ENCODE measurements at places on chromosomes 6 and 20.
A peak's percentile ranks its signal among the peaks of the same experiment; 100 is the strongest.

GRCh38 chr20:44497761-44498160 lies 22.1 kb downstream of the TTPAL start:
- peaks cover 33% of the 10 kb centered on the region for H3K36me3 ChIP-seq
- no peaks in the 10 kb centered on the region for H3K4me1 ChIP-seq
- H3K27ac ChIP-seq, result no peak overlapping the region
- no peaks in the 10 kb centered on the region for H3K27me3 ChIP-seq
- DNase-seq, result no peak
- no peak overlapping the region for H3K4me3 ChIP-seq

- DNase-seq, result no peak
- no peaks in the 10 kb centered on the region for H3K36me3 ChIP-seq
- no peak overlapping the region for H3K27ac ChIP-seq
- no peak overlapping the region for H3K4me3 ChIP-seq
Measured at GRCh38 chr20:32914031-32914430, 55.3 kb downstream of the EFCAB8 start.

- no peak overlapping the region for H3K27ac ChIP-seq
- DNase-seq, result peak; percentile 56
- peaks cover 7% of the 10 kb centered on the region for H3K4me1 ChIP-seq
- H3K36me3 ChIP-seq, result no peaks in the 10 kb centered on the region
- H3K27me3 ChIP-seq, result peaks cover 2% of the 10 kb centered on the region
Measured at GRCh38 chr6:85240787-85241385, 209.0 kb upstream of the NT5E start.

- no peak overlapping the region for H3K4me3 ChIP-seq
- no peaks in the 10 kb centered on the region for H3K4me1 ChIP-seq
- H3K27ac ChIP-seq, result no peak overlapping the region
Measured at GRCh38 chr6:157172231-157172701, 151.1 kb downstream of the TMEM242 start.

DNA sequence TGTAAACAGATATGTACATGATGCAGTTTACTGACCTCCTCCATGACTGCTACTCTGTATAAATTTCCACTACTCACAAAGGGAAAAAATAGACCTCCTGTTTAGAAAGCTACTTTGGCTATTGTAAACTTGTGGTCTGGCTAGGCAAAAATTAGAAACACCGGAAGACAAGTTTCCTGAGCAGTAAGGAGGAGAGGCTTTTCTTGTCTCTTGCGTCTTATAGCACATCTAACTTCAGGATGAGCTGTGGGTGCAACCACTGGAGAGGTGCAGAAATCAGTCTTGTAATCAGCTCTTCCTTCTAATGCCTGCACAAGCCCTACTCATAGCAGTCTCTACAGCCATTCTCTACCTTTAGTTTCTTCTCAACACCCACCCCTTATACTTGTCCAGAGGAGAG lies 296.5 kb upstream of the SLC35B3 start:
- no peak for DNase-seq
- H3K27ac ChIP-seq, result no peak overlapping the region
- no peaks in the 10 kb centered on the region for H3K27me3 ChIP-seq
- no peak overlapping the region for H3K4me3 ChIP-seq

DNA sequence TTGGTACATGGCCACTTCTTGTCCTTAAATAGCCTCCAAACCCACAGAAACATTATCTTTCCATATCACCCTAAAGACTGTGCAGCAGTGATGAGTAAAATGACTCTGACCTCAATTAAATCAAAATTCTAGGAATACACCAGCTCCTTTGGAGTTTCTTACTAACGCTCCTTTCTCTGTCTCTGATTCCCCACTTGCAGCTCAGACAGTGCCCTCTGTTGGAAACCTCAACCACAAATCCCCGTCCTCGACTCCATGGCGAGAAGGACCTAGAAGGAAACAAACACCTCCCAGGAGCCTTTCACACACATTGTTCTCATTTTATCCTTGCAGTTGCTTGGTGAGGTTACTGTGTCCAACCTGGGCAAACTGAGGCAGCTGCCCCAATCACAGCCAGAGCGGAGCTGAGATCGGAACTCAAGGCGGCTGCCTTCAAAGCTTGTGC lies 17.7 kb upstream of the PARD6B start:
- peaks cover 3% of the 10 kb centered on the region for H3K27me3 ChIP-seq
- DNase-seq, result no peak
- H3K4me3 ChIP-seq, result no peak overlapping the region

- peaks cover under 1% of the 10 kb centered on the region for H3K4me1 ChIP-seq
- DNase-seq, result no peak
- no peaks in the 10 kb centered on the region for H3K36me3 ChIP-seq
- H3K4me3 ChIP-seq, result no peak overlapping the region
Measured at GRCh38 chr20:25527949-25528348, 57.4 kb downstream of the NINL start.

DNA sequence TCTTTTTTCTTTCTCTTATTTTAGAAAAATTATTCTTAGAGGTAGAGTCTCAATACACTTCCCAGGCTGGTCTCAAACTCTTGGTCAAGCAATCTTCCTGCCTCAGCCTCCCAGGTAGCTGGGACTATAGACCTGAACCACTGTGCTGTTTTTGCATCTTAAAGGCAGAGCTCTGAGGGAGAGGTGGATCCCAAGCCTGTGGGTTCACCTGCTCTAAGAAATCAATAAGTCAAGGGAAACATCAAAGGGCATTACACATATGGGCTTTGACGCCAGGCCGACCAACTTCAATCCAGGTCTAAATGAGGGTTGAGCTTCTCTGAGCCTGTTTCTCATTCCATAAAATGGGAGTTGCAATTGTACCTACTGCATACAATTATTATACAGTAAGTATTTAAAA lies 223.9 kb downstream of the LY86 start:
- DNase-seq, result no peak
- peaks cover 5% of the 10 kb centered on the region for H3K27me3 ChIP-seq
- H3K4me1 ChIP-seq, result peaks cover 17% of the 10 kb centered on the region
- H3K36me3 ChIP-seq, result no peaks in the 10 kb centered on the region
- H3K27ac ChIP-seq, result no peak overlapping the region
- no peak overlapping the region for H3K4me3 ChIP-seq

- peak; percentile 89 for DNase-seq
- no peaks in the 10 kb centered on the region for H3K27me3 ChIP-seq
- H3K36me3 ChIP-seq, result no peaks in the 10 kb centered on the region
- H3K27ac ChIP-seq, result peak overlapping the region; percentile 77
- peaks cover 18% of the 10 kb centered on the region for H3K4me1 ChIP-seq
- H3K4me3 ChIP-seq, result no peak overlapping the region
Measured at GRCh38 chr6:15897063-15897876, 231.6 kb upstream of the MYLIP start.

- no peak overlapping the region for H3K27ac ChIP-seq
- H3K27me3 ChIP-seq, result no peaks in the 10 kb centered on the region
- no peaks in the 10 kb centered on the region for H3K4me1 ChIP-seq
- H3K36me3 ChIP-seq, result no peaks in the 10 kb centered on the region
Measured at GRCh38 chr20:25563362-25563761, 22.0 kb downstream of the NINL start.

GRCh38 chr20:328975-329695 lies 3.8 kb downstream of the SOX12 start:
- no peak overlapping the region for H3K4me3 ChIP-seq
- no peaks in the 10 kb centered on the region for H3K27me3 ChIP-seq
- no peak overlapping the region for H3K27ac ChIP-seq
- DNase-seq, result peak; percentile 18
- H3K4me1 ChIP-seq, result peaks cover 20% of the 10 kb centered on the region

DNA sequence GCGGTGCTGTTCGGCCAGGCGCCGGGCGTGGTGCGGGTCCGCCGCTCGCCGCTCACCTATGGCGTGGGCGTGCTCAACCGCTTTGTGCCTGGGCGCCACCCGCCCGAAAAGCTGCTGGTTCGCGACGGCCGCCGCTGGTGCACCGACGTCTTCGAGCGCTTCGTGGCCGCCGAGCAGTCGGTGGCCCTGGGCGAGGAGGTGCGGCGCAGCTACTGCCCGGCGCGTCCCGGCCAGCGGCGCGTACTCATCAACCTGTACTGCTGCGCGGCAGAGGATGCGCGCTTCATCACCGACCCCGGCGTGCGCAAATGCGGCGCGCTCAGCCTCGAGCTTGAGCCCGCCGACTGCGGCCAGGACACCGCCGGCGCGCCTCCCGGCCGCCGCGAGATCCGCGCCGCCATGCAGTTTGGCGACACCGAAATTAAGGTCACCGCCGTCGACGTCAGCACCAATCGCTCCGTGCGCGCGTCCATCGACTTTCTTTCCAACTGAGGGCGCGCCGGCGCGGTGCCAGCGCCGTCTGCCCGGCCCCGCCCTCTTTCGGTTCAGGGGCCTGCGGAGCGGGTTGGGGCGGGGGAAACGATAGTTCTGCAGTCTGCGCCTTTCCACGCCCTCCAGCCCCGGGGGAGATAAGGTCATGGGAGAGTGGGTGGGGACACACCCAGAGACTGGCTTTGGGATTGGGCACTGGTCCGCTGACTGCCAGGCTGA lies 15.7 kb downstream of the ADISSP start:
- H3K36me3 ChIP-seq, result peaks cover 10% of the 10 kb centered on the region
- no peak for DNase-seq
- no peak overlapping the region for H3K27ac ChIP-seq

- peaks cover 11% of the 10 kb centered on the region for H3K27me3 ChIP-seq
- H3K36me3 ChIP-seq, result peaks cover 2% of the 10 kb centered on the region
- DNase-seq, result peak; percentile 22
- no peak overlapping the region for H3K27ac ChIP-seq
- no peak overlapping the region for H3K4me3 ChIP-seq
- H3K4me1 ChIP-seq, result peaks cover 7% of the 10 kb centered on the region
Measured at GRCh38 chr20:3250091-3250504, 11.1 kb upstream of the SLC4A11 start.

DNA sequence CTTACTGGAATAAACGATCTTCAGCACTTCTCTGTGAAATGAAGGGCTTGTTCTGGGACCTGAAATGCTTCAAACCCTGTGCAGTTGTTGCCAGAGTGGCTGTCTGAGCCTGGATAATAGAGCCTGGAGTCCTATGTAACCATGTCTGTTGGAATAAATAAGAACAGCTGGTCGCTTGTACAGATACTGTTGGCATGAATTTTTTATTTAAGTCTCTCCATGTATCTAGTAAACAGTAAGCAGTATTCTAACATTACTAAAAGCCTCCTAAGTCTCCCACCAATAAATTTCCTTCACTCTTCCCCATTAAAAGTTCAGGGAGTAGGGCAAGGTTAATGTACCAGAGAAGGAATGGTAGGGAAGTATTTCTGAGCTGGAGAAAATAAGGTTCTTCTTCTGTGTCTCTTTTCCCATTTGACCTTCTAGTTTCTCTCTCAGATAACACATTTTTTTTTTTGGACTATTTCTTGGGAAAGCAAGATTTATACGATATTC lies 227.5 kb downstream of the PRL start:
- no peak overlapping the region for H3K4me3 ChIP-seq
- DNase-seq, result no peak
- no peak overlapping the region for H3K27ac ChIP-seq
- H3K27me3 ChIP-seq, result no peaks in the 10 kb centered on the region
- no peaks in the 10 kb centered on the region for H3K36me3 ChIP-seq

- peaks cover under 1% of the 10 kb centered on the region for H3K4me1 ChIP-seq
- H3K27ac ChIP-seq, result no peak overlapping the region
- no peak overlapping the region for H3K4me3 ChIP-seq
Measured at GRCh38 chr6:81933089-81933488, 180.6 kb upstream of the TENT5A start.

- no peak overlapping the region for H3K27ac ChIP-seq
- DNase-seq, result no peak
- H3K4me3 ChIP-seq, result no peak overlapping the region
- no peaks in the 10 kb centered on the region for H3K27me3 ChIP-seq
- no peaks in the 10 kb centered on the region for H3K4me1 ChIP-seq
Measured at GRCh38 chr6:119361209-119361608, 11.6 kb upstream of the MAN1A1 start.

DNA sequence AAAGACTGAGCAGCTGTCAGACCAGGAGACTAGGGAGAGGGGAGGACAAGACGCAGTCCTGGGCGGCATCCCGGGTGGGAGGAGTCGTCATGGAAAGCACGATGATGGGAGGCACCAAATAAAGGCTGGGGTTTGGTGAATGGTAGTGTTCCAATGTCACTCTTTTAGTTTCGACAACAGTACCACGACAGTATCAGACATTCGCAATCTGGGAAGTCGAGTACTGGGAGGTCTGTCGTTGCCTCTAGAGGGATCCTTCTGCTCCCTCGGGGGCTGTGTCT lies 32.1 kb downstream of the PSMG4 start:
- H3K36me3 ChIP-seq, result peaks cover 2% of the 10 kb centered on the region
- no peak overlapping the region for H3K4me3 ChIP-seq
- peaks cover 6% of the 10 kb centered on the region for H3K4me1 ChIP-seq
- no peak for DNase-seq
- H3K27me3 ChIP-seq, result no peaks in the 10 kb centered on the region

GRCh38 chr6:154404791-154405400 lies 48.3 kb upstream of the IPCEF1 start:
- DNase-seq, result no peak
- H3K4me3 ChIP-seq, result no peak overlapping the region
- no peaks in the 10 kb centered on the region for H3K36me3 ChIP-seq
- peaks cover 12% of the 10 kb centered on the region for H3K4me1 ChIP-seq

- H3K4me1 ChIP-seq, result peaks cover 5% of the 10 kb centered on the region
- H3K27ac ChIP-seq, result no peak overlapping the region
- no peaks in the 10 kb centered on the region for H3K36me3 ChIP-seq
- no peaks in the 10 kb centered on the region for H3K27me3 ChIP-seq
Measured at GRCh38 chr6:12436683-12437082, 146.5 kb downstream of the EDN1 start.

DNA sequence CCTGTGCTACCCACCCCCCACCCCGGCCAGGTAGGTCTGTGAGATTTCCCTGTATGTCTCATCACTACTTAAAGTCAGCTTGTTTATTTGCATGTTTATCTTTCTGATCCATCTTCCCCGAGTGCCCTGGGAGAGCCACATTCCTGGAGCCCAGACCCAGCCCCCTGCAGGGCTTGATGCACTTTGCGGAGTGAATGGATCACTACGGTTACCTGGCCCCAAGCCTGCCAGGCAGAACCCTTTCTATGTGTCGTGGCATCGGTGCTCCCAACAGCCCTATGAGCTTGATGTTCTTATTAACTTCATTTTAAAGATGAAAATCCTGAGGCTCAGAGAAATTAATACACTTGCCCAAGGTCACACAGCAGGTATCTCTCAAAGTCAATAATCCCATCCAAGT lies 13.6 kb upstream of the SLCO4A1 start:
- no peak for DNase-seq
- H3K27ac ChIP-seq, result no peak overlapping the region
- H3K4me1 ChIP-seq, result peaks cover 7% of the 10 kb centered on the region
- H3K36me3 ChIP-seq, result no peaks in the 10 kb centered on the region
- no peaks in the 10 kb centered on the region for H3K27me3 ChIP-seq
- H3K4me3 ChIP-seq, result no peak overlapping the region

- H3K4me1 ChIP-seq, result no peaks in the 10 kb centered on the region
- DNase-seq, result no peak
- no peaks in the 10 kb centered on the region for H3K36me3 ChIP-seq
- H3K27me3 ChIP-seq, result peaks cover 7% of the 10 kb centered on the region
Measured at GRCh38 chr6:143955971-143956370, 52.1 kb downstream of the PLAGL1 start.

GRCh38 chr20:63937596-63937995 lies 18.6 kb downstream of the UCKL1 start:
- no peak for DNase-seq
- H3K27me3 ChIP-seq, result no peaks in the 10 kb centered on the region
- peaks cover 10% of the 10 kb centered on the region for H3K4me1 ChIP-seq
- no peak overlapping the region for H3K4me3 ChIP-seq

- no peak overlapping the region for H3K27ac ChIP-seq
- H3K4me1 ChIP-seq, result no peaks in the 10 kb centered on the region
- H3K27me3 ChIP-seq, result no peaks in the 10 kb centered on the region
- no peak for DNase-seq
- no peak overlapping the region for H3K4me3 ChIP-seq
- no peaks in the 10 kb centered on the region for H3K36me3 ChIP-seq
Measured at GRCh38 chr6:35359346-35359743, 17.0 kb downstream of the PPARD start.

- no peaks in the 10 kb centered on the region for H3K36me3 ChIP-seq
- H3K27me3 ChIP-seq, result peaks cover 5% of the 10 kb centered on the region
- DNase-seq, result no peak
- H3K4me1 ChIP-seq, result no peaks in the 10 kb centered on the region
- no peak overlapping the region for H3K4me3 ChIP-seq
Measured at GRCh38 chr6:134000443-134000842, 47.4 kb downstream of the TBPL1 start.

All from endothelial cell of umbilical vein (primary cell).